ENCODE measurements at places on chromosomes 12 and 14.

DNA sequence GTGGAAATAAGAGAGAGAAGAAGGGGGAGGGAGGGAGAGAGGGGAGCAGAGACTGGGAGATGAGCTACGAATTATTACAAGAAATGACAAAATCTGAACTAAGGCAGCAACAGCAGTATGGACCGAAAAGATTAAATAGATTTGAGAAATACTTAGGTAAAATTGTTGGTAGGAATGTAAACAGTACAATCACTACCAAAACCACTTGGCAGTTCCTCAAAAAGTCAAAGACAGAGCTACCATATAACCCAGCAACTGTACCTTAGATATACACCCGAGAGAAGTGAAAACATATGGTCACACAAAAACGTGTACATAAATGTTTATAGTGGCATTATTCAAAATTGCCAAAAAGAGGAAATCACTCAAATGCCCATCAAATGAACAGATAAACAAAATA, 14.1 kb downstream of the KRAS start:
- no peak for DNase-seq

DNA sequence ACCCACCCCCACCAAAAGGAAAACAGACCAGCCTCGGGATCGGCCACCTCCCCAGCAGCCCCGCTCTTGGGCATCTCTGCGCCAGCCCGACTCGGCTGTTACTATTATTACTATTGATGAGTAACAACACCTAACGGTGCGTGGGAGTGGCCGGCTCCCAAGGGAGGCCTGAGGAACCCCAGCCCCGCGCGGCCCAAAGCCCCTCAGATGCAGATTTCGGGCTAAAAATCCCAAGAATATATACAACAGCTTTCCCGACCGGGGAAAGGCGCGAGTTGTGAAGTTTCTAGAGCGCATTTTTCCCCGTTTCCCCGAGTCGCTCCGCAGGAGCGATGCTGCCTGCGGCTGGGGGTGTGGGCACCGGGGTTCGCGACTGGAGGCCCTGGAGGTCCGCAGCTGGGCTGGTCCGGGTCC, 565 bp downstream of the NT5DC3 start:
- DNase-seq = no peak

- no peak for DNase-seq
Observed at GRCh38 chr12:68349220-68349621, 17.1 kb upstream of the MDM1 start.

DNA sequence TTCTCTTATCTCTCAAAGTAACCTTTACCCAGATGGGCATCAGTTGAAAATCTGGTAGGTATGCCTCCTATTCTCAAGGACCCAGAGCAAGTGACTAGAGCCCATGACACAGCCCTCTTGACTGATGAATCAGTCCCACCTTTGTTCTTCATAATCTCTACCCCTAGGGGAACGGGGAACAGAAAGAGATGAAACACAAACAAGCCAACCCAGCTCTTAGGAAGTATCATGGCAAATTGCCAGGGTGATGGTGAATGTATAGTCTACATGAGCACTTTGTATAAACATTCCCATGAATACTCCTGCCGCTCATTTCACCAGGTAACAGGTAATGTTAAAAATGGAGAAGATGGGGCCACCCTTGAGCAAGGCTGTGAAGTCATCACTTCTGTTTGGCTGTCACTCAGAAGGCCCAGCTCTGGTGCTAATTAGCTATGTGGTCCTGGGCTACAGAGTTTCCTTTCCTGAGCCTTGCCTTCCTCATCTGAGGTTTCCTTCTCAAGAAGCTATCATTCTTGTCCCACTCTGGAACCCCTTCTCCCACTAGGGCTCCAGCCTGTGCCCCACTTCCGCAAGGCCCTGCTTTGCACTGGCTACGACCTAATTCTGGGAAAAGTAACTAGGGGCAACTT, 161.7 kb downstream of the ANO2 start:
- no peak for DNase-seq

DNA sequence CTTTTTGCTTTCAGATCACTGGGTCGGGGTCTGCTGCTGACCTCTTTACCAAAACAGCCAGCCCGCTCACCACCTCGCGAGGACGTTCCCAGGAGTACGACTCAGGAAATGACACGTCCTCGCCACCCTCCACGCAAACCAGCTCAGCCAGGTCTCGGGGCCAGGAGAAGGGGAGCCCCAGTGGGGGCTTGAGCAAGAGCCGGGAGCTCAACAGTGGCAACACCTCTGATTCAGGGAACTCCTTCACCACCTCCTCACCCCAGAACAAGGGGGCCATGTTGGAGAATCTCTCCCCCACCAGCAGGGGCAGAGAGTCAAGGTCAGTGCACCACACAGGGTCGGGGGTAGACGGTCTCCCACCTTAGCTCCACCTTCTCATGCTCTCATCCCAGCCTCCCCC, 33.4 kb upstream of the HSPB8 start:
- DNase-seq = no peak

DNA sequence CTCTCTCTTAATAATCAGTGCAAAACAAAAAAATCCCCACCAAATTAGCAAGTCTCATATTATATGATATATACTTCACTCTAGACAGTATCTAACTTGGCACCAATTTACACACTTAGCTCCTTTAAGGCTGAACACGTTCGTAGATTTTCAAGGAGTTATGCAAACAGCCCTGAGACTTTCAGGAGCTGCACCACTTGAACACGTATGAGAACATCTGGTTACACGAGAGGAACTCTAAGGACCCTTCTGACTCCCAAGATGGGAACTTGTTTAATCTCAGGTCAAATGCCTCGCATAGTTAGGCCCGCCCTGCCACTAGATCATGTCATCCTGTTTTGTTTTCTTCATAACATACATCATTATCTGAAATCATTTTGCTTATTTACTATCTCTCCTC, 10.0 kb downstream of the SPRING1 start:
- DNase-seq = no peak

GRCh38 chr14:33127531-33127930, 188.9 kb downstream of the NPAS3 start:
- no peak for DNase-seq

GRCh38 chr14:92994131-92994676, 71.3 kb downstream of the CHGA start:
- DNase-seq = no peak

DNA sequence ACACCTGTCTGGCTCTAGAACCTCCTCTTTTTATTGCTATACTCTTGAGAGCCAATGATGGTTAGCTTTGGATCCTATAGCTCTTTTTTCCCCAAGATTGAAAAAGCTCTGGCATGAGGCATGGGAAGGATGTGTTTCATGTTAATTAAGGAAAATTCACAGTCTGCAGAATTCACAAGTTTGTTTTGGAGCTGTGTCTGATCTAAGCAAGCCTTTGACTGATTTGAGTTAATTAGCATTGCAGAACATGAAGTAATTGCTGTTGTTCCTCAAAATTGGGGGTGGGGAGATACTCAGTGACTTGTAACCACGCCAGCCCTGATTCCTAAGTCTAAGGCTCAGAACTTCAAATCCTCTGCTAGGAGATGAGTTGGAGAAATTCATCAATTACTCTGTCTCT, 205.0 kb downstream of the SUDS3 start:
- DNase-seq = no peak

GRCh38 chr14:104665657-104666522, 23.5 kb upstream of the INF2 start:
- DNase-seq = peak; percentile 32

DNA sequence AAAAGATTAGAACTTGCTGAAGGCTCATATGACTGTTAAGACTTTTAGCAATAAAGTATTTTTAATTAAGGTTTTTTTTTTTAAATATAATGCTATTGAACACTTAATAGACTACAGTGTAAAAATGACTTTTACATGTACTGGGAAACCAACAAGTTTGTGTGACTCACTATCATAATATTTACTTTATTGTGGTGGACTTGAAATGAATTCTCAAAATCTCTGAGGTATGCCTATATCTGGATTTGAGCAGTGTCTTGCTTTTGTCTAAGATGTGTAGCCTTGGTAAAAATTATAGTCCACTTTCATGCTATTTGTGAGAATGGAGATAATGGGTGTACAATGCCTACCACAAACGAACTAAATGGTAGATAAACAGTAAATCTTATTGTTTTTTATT, 33.9 kb upstream of the NAV3 start:
- no peak for DNase-seq

DNA sequence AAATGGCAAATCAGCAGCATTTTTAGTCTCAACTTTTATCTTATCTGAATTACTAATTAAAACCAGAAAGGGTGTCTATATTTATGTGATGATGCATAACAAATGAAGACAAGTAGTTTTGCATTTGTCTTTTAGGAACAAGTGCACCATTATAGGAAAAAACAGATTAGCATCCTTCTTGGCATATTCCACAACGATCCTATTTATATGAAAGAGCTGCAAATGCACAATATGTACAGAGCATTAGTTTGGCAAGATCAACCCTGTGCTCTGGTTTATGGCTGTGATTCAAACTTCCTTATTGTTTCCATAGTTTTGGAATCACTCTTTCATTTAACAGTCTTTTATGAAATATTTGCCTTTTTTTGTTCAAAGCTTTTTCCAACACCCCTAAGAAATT, 486.8 kb downstream of the KCNH5 start:
- no peak for DNase-seq

GRCh38 chr14:59359431-59360124, 105.6 kb downstream of the GPR135 start:
- DNase-seq = no peak

DNA sequence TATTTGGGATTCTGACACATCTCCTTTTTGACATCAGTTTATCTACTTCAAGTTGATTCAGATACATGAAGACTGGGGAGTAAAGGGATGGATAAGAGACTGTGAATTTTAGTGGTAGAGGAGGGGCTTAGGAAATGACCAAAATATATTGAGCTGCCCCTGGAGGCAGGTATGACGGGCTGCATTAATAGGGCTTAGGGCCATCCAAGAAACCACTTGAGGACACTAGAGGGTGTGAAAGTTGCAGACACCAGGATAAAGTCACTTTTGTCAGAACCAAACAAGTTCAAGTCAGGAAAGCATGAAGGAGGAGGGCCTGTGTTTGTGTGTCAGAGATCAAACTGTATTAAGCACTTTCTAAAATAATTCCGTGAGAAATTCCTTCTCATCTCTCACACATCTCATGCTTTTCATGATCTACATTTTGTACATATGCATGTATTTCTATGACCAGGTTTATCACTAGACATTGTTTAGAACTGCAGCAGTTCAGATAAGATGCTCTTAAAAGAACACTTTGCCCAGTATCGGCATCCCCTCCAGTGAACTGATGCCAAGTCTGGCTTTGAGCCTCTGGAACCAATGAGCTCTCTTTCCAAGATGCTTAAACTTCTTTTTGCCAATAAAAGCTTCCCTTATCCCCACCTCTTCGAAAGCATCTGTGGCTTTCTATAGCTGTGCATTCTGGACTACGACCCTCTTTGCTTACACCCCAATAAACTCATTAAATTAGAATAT, 136.9 kb downstream of the SLC38A1 start:
- no peak for DNase-seq

DNA sequence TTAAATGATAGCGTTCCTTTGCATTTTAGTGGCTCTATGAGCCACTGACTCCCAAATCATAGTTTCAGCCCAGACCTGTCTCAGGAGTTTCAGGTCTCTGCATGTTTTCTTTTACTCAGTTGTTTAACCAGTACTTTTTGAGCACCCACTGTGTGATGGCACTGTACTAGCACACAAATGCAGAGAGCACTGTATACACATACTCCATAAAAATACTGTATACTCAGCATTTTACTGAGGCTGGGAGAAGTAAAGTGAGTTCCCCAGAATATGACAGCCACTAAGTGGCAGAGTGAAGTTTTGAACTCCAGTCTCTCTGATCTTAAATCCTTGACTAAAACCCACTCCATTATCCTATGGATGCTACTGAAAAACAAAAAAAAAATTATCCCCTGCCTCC, 76.0 kb upstream of the HSPB8 start:
- DNase-seq = no peak

DNA sequence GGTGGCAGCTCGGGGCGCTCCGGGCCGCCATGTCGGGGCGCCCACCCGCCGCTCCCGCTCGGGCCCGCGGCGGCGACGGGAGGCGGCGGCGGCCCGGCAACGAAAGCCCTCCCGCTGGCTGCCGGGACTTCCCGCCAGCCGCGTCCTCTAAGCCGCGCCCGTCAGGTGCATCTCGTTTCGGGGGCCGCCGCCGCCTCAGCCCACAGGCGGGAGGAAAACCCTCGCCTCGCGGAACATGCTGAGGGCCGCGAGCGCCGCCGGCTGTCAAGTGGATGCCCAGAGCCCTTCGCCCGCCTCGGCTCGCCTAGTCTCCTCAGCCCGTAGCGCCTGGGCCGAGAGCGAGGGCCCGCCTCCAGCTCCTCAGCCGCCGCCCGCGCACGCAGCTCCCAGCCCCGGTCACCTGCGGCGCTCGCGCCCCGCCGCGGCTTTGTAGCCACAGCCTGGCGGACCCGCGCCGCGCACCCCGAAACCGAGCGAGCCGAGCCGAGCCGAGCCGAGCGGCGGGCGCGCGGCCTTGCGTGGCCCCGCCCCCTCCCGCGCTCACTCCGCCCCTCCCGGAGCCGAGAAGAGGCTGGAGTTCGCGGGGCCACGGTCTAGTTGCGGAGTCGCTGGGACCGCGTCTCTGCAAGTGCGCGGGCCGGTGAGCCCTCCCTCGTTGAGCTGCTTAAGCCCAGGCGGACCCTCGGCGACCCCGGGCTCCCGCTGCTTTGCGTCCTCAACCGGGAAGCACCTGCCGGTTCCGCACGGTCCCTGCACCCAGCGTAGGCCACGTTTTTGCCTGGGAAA, at the start of gene EML5:
EML5 (minus strand) TSS at position 481 of the 786 bp plus-strand sequence; CDS start at position 31, 450 bp downstream.
- DNase-seq = peak; percentile 97

GRCh38 chr12:3967556-3968160, 94.5 kb upstream of the PARP11 start:
- no peak for DNase-seq

GRCh38 chr14:30295980-30296379, 263.0 kb upstream of the G2E3 start:
- DNase-seq = no peak

- DNase-seq = no peak
Observed at GRCh38 chr14:59175404-59175803, 13.1 kb upstream of the DAAM1 start.

DNA sequence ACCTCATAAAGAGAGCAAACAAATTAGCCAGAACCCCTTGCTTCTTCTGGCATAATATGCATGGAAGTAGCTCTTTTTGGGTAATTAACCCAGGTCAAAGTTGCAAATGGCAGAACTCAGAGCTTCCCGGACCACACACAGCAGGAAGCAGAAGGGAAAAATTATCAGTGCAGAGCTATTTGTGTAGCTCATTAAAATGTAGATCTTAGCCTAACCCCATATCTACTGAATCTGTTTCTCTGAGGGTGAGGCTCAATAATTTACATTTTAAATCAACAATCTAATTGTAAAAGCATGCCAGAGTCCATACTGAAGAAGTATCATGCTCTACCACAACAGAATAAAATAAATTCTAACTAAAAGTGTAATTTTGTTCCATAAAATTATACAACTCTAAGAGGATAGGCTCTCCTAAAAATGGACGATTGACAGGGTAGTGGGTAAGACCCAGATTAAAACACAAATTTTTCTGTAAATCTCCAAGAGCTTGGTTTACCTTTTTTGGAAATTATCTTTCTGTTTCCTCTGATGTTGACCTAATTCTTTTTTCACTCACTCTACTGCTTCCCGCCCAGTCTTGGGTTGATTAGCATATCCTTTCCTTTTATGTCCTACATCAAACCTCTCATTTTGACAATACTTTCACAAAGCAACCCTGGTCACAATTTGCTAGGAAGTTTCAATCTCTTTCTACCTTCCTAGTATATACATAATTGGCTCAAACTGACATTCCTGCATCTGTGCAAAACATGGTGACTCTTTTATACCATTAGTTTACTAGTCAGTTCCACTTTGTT, 213.3 kb upstream of the SLC16A7 start:
- DNase-seq = no peak
